ENCODE measurements at places on chromosomes 1 and 21.

DNA sequence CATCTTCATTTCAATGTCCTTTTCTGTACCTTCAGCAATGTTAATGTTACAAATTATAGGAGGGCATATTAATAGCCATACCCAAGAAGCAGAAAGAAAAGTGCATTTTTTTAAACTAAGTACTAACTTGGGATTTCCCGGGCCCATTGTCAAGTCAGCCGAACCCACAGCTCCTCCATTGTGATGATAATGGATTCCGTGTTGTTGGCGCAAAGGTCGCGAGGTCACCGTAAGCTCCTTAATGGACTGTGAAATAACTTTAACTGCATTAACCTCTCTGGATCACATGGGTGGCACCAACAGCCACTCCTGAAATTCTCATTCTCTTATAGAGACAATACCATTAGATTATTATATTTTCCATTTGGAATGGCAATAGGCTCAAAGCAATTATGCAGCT, 250.6 kb upstream of the RRP15 start:
- peak; percentile 51 for DNase-seq

GRCh38 chr1:18970762-18971161, 14.3 kb upstream of the IFFO2 start:
- DNase-seq, result no peak

- no peak for DNase-seq
These were observed 139.8 kb downstream of the AK5 start for GRCh38 chr1:77421504-77422233.

- no peak for DNase-seq
These were observed 167.9 kb upstream of the ZC3H12A start for GRCh38 chr1:37306461-37306860.

DNA sequence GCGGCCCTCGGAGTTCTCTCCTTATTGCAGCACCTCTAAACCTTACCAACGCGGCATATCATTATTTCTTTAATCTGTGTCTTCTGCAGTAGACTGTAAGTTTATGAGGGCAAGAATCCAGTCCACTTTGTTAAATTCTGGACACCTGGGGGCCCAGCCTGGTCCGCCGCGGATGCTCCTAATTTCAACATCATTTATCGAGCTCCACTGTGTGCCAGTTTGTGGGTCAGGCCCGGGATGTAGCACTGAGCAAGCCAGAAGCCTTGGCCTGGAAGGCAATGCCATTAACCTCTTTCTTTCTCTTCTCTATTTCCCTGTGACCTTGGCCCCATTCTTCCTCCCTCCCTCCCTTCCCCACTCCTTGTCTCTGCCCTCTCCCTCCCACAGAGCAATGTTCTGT, 70.6 kb upstream of the CACNA1E start:
- DNase-seq, result no peak

GRCh38 chr1:2441746-2442145, 29.4 kb upstream of the PEX10 start:
- DNase-seq, result no peak

DNA sequence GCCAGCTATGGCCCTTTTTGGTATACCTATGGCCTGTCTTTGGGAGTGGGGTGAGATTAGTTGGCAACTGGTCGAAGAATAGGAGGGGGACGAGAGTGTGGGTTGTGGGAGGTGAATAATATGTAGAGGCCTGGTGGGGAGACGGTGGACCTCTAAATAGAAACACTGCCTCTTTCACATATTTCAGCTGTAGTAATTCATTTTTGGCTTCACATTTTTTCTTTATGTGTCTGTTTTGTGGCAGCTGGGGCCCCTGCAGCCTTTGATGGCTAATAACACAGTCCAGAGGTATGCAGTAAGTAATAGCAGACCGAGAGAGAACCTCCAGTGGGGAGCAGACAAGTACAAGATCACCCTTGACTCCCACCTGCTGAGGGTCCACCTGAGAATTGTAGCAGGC, 75.9 kb downstream of the HLX start:
- no peak for DNase-seq
